PC-3 (cell line): ENCODE measurements at places on chromosomes 7 and 10.

GRCh38 chr10:132153616-132154217 is 33.0 kb upstream of the DPYSL4 start:
- no peak for DNase-seq

- peak; percentile 15 for DNase-seq
These were observed 333.9 kb downstream of the DNAJB6 start for GRCh38 chr7:157670490-157671357.

GRCh38 chr7:73936967-73937366 is 76.0 kb downstream of the TMEM270 start:
- no peak for DNase-seq

DNA sequence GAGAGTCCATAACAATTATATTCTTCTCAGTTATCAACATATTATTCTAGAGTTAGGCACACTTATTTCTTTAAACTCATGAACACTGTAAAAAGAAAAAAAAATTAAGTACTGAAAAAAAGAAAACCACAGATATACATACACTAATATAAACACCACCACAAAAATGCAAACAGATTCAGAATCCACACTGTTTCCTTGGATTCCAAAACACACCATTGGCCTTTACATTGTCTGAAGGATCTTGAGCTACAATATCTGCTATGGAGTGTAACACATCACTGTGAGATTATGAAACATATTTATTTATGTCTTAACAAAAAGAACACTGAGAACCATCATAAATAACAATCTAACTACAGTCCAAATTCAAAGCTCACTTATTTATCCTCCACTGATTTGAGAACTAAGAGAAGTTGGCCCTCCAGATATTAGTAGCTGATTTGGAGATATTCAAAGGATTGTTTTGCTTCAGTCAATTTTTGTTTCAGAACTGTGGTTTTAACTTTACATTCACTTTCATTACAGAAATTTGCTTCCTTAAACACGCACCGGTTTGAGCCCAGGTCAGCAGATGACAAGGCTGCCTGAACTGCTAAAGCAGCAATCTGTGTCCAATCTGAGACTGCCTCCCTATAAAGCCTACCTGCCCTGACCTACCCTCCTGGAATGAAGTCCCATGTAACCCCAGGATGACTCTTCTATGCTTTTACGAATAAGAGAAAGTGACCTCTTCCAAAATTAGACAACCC is 47.0 kb upstream of the CDK1 start:
- DNase-seq = peak; percentile 60

- DNase-seq = no peak
These were observed 570 bp upstream of the ARF5 start for GRCh38 chr7:127587663-127588018.

DNA sequence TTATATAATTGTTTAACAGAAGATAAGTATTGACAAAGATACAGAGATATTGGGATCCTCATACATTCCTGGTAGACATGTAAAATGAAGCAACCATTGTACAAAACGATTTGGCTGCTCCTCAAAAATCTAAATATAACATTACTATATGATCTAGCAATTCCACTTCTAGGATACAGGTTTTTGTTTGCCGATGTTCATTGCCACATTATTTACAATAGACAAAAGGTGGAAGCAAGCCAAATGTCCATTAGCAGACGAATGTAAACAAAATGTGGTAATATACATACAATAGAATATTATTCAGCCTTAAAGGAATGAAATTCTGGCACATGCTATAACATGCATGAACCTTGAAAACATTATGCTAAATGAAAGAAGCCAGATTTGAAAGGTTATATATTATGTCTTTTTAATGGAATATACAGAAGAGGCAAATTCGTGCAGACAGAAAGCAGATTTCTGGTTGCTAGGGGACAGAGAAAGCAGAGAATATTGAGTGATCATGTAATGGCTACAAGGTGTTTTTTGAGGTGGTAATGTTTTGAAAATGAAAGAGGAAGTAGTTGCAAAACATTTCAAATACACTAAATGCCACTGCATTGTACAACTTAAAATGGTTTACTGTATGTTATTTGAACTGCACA is 44.9 kb downstream of the POLR1F start:
- DNase-seq = peak; percentile 75

GRCh38 chr10:23864631-23865147 is 344.2 kb upstream of the KIAA1217 start:
- no peak for DNase-seq

DNA sequence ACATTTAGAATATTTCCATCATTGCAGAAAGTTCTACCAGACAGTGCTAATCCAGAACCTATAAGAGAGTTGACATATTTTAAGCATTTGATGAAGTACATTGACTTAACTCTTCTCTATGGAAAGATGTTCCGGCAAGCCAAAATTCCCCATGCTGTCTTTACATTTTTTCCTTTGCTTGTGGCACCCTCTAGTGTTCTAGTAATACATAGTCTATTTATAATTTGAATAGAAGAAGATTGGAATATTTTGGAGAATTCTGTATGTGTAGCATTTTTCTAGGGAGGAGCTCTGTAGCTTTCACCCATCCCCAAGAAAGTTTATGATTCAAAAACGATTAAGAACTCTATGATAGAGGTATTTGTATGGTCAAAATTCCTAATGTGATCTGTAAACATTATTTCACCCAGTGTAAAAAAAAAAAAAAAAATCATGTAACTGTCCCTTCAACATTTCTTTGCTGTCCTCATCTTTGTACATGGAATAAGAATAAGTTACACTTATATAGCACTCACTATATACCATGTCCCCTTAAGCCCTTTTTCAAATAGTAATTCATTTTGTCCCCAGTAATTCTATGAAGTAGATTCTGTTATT is 33.2 kb downstream of the NRF1 start:
- DNase-seq = peak; percentile 67

DNA sequence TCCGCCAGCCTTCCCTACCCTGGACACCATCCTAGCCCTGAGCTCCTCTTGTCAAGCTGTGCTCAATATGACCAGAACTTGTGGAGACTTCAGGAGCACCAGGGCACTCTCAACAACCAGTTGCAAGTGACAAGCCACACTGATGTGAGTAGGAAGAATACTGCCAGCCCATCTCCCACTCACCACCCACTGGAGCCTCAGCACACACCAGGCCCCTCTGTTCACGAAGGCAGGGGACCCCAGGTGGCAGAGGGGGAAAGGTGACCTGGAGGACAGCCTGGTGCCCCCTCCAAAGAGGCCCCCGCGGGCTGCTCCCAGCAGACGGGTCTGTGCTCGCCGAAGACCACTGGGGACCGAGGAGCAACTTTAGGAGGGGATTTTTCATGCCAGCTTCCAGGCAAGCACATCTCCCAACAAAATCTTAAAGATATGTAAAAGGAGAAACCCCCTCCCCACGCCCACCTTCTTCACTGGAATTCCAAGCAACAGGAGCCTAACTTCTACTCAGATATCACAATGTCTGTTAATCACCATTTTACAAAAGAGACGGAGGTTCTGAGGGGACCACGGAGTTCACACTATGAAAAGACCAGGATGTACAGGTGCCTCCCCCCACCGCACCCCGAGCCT is 1.0 kb downstream of the MMD2 start:
- no peak for DNase-seq

- DNase-seq = no peak
These were observed 768.5 kb downstream of the NXPH1 start for GRCh38 chr7:9201928-9202327.

GRCh38 chr10:132404911-132405462 is 8.0 kb downstream of the PWWP2B start:
- no peak for DNase-seq

GRCh38 chr7:21868576-21868850 is 77.2 kb downstream of the CDCA7L start:
- no peak for DNase-seq

DNA sequence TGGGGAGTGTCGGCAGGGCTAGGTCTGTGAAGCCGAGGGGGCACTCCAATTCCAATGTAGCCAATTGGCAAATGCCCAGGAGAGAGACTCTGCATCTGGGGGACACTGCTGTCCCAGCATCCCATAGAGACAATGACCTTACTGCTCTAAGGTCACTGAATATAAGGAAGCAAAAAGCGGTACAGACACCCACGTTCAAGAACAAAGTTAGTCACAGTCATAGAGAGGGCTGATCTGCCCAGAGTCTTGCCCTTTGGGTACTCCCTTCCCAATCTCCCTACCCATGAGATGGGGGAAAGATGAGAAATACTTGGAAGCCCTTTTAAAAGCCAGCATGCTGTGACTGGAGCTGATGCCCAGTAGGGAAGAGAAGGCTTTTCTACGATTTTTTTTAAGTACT is 76.3 kb upstream of the GSDME start:
- no peak for DNase-seq

- DNase-seq = no peak
These were observed 285.3 kb downstream of the AHR start for GRCh38 chr7:17583786-17584185.

DNA sequence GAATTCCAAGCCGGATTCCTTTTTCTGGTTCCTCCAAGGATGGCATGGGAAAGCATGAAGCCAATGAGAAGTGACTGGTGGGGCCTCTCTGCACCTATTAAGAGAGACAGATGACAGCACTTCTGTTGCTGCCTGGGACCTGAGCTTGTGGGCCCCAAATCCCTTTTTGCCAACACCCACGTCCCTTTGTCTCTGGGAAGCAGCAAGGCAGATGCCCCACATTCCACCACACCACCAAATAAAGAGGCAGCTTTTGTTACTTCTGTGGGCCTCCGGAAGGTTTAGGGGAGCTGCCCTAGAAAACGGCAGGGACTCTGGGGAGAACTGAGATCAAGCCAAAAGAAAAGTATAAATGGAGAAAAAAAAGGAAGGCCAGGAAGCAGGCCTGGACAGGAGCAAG is 3.4 kb downstream of the CCDC136 start:
- DNase-seq = no peak

DNA sequence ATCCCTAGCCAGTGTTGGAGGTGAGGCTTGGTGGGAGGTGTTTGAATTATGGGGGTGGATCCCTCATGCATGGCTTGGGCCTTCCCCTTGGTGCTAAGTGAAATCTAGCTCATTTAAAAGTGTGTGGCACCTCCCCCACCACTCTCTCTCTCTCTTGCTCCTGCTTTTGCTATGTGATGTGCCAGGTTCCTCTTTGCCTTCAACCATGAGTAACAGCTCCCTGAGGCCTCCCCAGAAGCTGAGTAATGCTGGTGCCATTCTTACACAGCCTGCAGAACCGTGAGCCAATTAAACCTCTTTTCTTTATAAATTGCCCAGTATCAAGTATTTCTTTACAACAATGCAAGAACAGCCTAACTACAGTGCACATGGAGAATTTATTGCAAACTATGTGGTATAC is 188.8 kb upstream of the POT1 start:
- no peak for DNase-seq

DNA sequence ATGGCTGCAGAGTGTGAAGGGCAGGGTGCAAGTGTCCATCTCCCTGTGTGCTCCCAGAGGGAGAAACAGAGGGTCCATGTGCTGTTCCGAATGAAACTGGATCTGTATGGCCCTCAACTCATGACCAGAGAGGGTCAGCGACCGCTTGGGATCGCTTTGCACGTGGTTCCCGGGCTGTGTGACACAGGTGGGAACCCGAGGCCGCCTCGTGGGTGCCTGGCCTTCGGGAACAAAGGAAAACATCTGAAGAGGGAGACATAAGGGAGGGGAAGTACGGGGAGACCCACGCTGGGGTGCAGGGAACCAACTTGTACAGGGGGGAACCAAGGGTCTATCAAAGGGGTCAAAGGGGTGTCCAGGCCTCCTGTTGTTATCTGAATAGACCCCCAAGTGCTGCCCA is 57.5 kb downstream of the SH3PXD2A start:
- DNase-seq = no peak

DNA sequence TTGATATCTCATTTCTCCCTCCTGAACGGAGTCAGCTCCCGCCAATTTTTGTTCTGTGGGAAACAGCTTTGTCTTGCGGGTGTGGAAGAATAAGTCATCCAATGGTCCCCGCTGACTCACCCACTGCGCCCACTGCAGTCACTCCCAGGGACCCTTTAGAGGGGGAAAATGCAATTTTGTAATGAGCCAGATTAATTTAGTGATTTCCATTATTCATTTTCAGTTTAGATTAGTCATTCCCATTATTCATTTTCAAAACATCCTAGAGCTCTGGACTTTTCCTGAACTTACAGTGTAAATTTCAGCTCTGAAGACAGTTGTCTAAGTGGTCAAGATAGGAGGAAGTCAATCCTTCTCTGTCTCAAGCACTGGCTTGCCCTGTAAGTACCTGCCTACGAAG is 154.9 kb upstream of the TMEM72 start:
- DNase-seq = peak; percentile 86

- no peak for DNase-seq
These were observed 23.2 kb downstream of the PNLIPRP3 start for GRCh38 chr10:116450861-116451260.

DNA sequence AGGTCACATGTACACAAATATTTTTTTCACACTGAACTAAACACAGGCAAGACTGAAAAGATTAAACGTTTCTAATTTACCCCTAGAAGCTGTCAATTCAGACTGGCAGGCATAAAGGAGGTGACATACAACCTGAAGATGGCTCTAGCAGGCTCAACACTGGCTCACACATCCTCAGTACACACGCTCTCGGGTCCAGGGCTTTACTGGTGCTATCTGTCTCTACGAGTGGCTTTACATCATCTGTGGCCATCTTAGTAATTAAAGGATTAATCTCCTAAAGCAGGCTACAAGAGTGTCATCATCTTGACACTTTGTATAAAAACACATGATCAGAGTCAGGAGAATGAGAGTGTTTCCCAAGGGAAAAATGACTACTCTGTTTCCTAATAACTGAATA is 57.3 kb downstream of the COPG2 start:
- DNase-seq = no peak

DNA sequence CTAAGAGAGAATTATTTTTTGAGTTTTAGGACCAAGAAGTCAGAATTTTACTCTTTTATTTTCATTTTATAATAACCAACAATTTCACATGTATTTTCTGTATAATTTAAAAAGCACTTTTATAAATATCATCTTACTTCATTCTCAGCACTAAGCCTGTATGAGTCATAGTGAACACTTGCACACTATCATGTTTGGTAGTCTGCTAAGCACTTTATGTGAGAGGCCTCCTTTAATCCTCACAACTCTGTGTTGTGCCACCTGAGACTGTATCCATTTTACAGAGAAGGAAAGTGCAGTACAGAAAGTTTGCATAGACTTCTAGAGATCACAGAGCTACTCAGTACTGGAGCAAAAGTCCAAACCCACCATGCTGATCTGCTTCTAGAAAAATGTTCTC is 939.6 kb downstream of the NRG3 start:
- no peak for DNase-seq

- no peak for DNase-seq
These were observed 54.8 kb downstream of the MPP7 start for GRCh38 chr10:28248092-28248491.

GRCh38 chr10:55740110-55740509 is 620.9 kb downstream of the ZWINT start:
- peak; percentile 41 for DNase-seq

- peak; percentile 15 for DNase-seq
These were observed 2.0 kb downstream of the CLDN4 start for GRCh38 chr7:73832806-73833205.

- no peak for DNase-seq
These were observed 444.5 kb upstream of the FOXK1 start for GRCh38 chr7:4237296-4238235.

DNA sequence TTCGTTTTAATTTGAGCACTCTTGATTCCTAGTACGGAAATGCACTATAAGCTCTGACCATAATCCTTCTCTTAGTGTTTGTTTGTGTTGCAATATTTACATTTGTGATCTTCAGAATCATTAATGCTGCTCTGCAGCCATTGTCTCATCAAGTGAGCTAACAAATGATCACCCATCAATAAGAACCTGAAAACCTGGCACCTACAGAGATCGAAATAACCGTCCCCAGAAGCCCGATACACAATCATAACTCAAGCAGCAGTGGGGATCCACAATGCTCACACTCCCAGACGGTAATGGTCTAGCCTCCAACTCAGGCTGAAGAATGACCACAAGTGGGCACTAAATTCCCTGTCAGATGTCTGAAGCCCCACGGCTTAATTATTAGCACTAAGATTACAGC is 156.0 kb upstream of the NFE2L3 start:
- no peak for DNase-seq
